LoVo (cell line): ENCODE measurements at places on chromosomes 13 and 19.

DNA sequence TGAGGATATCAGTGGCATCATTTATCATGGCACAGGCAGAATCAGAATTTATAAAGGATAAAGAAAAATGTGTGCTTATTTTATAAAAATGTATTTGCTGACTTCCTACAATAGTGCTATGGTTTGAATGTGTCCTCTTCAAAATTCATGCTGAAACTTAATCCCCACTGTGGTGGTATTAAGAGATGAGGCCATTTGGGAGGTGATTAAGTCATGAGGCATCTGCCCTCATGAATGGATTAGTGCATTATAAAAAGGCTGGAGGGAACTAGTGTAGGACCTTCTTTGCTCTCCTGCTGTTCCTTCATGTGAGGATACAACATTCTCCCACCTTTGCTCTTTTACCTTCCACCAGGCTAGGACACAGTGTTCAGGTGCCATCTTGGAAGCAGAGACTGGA lies 212.8 kb downstream of the RFC3 start:
- no peak for DNase-seq

DNA sequence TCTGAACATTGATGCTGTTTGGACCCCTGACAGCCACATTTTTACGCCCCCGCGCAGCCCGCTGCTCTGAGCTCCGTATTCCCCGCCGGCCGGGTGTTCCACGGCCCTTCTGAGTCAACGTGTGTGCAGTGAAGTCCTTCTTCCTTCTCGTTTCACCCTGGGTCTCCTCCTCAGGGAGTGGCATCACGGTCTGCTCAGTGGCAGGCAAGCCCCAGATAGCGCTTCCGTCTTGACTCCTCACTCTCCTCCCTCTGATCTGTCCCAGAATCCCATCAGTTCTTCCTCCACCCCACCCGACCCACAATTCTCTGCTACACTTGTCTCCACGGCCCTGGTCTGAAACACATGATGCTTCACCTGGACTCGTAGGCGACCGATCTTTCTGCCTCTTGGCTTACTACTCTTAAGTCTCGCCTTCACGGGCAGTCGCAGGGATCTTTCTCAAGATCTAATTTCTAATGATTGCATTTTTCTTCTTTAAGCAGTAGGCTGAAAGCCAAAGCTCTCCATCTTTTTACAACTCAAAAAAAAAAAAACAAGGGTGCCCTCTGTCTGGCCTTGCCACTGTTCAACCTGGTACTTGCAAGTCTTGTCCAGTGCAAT lies 33.9 kb downstream of the CCNE1 start:
- peak; percentile 38 for DNase-seq

DNA sequence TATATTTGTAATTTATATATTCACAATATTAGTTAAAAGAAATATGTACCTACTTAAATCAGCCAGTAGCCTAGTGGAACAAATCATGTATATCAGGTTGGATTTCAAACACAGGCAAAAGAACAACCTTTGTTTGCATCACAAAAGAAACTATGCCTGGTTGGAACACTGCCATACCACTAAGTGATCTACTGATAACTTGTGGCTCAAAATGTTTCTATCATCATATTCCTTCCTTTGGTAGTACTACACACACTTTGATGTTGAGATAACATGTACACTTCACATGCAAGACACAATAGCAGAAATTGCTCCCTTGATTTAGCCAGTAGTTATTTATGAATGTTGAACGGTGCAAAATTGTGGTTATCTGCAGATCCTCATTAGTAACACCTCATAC lies 146.0 kb upstream of the GPC6 start:
- no peak for DNase-seq

- no peak for DNase-seq
Measured at GRCh38 chr19:16457195-16457953, 14.4 kb downstream of the EPS15L1 start.

DNA sequence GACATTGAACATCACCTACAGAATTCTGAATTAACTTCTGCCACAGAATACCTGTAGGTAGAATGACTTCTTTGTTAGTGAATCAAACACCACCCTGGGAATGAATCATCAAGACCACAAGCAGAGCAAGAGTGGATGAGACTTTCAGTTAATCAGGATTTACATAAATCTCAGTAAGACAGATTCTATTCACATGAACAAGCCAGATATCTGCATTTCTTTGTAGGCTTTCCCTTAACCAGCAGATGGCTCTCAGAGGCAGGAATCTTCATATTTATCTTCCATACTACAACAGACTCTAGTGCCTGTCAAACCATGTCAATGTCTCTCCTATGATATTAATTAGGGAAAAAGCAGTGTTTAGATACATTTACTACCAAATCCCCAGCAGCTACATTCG lies 412.1 kb downstream of the KLF12 start:
- peak; percentile 53 for DNase-seq

GRCh38 chr19:58218899-58219298 lies 9.8 kb upstream of the ZNF544 start:
- no peak for DNase-seq

DNA sequence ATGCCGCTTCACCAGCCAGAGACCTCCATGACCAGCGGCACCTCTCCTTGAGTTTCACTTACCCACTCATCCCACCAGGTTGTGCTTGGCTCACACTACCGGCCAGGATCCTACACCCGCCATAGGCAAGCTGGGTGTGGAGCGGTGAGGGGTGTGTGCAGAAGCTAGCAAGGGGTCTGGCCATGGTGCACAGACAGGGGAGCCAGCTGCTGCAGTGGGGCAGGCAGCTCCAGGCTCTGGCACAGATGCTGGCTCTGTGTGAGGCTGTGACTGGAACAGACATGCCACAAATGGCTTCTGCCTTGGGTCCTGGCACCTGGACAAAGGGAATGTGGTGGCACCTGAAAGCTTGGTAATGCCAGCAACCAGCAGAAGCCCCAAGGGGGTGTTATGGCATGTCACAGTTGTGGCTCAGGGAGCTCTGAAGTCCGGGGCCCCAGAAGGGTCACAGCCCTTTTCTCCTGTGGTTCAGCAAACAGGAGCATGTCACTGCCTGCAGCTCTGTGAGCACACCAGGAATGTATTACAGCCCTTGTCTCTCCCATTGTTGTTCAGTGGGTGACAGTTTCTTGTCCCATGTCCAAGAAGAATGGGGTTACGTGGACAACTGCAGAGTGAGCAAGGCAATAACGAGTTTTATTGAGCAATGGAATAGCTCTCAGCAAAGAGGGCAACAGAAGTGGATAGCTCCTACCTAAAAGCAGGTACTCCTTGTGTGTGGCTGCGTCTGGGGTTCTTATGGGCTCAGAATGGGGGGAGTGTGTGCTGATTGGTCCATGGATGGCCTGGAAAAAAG lies 2791.0 kb upstream of the PCDH20 start:
- DNase-seq: no peak

DNA sequence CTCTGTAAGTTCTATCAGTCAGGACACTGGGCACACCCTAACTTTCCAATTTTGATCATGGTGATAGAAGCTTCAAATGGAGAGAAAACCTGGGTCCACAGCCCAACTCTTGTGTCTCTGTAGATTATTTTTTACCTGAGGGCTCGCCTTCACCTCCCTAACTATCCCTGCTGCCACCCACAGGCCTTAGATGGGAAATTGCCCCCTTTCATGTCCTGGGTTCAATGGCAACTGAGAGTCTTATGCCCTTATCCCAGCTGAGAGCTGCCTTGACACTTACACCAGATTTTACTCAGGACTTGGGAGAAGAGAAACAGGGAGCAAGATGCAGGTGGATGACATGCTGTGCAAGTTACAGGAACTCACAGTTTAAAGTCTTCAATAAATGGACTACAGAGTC lies 81.7 kb downstream of the RAP2A start:
- DNase-seq: no peak

DNA sequence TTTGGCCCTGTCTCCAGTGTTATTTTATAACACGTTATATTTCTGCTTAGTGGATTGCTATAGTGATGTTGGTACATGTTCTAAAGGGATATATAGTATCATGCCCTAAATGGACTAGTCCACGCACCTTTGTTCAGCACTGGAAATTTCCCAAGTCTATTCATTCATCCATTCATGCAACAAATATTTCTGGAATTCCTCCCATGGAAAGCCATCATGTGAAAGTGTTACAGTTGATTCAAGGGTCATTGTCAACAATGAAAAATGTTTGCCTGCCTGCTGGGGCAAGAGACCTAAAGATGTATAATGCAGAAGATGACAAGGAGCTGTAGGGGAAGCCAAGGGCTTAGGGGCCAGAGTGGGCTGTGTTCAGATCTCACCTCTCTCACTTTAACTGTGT lies 10.8 kb upstream of the HSPH1 start:
- peak; percentile 56 for DNase-seq

DNA sequence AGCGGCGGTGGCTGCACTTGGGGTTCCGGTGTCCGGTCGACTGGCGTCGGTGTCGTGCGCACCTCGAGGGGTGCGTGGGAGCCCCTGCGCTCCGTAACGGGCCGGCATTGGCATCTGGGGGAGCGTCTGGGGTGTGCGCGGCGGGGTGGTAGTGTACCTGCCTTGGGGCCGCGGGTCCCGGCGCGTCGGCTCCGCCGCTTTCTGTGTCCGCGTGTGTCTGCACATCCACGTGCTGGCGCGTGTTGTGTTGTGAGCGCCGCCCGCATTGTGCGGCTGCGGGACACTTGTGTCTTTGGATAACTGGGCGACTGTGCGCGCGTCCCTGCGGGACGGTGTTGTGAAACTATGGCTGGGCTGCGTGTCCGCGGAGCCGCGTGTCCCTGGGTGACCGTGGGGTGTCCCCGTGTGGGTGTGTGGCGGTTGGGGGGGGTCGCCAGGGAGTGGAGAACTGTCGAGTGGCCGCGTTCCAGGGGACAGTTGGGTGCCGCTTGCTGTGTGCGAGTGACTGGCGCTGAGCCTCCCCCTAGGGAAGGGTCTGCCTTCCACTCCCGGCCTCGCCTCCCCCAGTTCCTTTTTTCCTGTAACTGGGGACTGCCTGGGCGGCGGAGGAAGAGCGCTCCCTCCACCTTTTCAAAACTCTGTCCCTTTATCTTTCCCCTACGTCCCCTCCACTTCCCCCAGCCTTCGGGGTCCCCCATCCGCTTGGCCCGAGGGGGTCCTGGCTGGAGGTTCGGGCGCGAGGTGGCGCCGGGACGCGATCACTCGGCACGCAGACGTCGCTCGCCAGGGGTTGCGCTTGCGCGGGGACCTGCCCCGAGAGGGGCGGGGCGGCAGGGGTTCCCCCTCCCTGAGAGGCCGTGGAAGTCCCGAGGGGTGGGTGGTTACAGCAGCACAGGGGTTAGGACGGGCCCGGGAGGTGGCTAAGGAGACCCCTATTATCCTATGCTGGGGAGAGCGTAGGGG lies 5.7 kb upstream of the NFIC start:
- DNase-seq: no peak

DNA sequence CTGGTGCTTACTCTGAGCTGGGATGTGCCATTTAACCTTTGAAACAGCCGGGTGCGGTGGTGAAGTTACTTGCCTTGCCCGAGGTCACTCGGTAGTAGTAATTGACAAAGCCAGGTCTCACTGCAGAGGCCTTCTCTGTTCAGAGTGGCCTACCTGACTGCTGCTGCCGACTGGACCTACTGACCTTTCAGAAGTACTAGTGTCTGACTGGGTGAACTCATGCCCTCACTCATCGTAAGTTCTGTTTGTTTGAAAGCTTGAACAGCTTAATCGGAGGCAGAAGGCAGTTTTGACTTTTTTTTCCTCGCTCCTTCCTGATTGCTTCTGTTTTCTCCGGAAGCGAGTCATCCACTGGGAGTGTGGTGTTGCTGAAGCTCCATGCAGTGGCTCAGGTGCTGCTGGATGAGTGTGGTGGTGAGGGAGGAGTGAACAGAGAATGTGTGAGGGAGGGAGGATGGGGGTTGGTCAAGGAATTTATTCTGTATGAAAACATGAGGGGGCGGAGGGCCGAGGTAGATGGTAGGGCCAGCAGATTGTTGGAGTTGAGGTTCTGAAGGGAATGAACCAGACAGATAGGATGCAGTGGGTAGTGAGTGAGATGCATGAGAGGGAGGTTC lies 2.7 kb downstream of the SPINT2 start:
- DNase-seq: peak; percentile 72

GRCh38 chr13:101218484-101218883 lies 197.8 kb downstream of the NALCN start:
- DNase-seq: no peak

GRCh38 chr13:49439609-49440008 lies 4.3 kb downstream of the CAB39L start:
- no peak for DNase-seq

DNA sequence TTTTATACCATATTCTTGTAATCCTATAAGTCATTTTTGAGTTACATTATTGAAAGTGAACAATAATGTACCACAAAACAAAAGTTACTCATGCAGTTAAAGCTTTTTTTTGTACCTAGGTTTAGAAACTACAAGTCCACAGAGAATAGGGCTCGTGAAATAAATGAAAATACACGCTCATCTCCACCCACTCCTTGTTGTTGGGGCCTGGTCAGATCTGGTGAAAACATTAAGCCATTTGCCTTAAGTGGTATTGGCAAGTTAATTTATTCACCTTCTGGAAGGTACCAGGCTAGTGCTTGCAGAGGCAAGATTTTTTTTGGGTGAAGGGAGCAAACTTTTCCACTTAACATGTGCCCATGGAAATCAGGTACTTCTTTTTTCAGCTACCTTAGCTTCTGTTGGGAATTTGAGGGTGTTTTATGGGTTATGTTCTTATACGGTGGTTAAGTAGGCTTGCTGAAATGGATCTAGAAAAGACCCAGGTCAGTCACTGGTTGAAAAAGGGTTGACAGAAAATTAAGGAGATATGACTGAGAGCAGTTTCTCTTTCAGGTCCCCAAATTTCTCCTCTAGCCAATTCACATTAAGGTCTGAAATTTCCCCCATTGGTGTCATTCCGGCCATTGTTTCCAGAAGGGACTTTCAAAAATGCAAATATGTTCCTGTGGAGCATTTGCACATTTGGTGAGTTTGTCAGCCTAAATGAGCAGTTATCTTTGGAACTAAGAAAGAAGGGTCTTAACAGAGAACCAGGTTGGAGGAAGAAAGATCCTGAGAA lies 143.3 kb downstream of the KCNRG start:
- DNase-seq: no peak

GRCh38 chr13:72004784-72005374 lies 137.9 kb upstream of the DACH1 start:
- no peak for DNase-seq

GRCh38 chr13:51724721-51725120 lies 79.2 kb downstream of the DHRS12 start:
- no peak for DNase-seq

- DNase-seq: no peak
Measured at GRCh38 chr13:28409648-28410047, 85.3 kb downstream of the FLT1 start.
